ENCODE measurements at places on chromosomes 3 and 15.

DNA sequence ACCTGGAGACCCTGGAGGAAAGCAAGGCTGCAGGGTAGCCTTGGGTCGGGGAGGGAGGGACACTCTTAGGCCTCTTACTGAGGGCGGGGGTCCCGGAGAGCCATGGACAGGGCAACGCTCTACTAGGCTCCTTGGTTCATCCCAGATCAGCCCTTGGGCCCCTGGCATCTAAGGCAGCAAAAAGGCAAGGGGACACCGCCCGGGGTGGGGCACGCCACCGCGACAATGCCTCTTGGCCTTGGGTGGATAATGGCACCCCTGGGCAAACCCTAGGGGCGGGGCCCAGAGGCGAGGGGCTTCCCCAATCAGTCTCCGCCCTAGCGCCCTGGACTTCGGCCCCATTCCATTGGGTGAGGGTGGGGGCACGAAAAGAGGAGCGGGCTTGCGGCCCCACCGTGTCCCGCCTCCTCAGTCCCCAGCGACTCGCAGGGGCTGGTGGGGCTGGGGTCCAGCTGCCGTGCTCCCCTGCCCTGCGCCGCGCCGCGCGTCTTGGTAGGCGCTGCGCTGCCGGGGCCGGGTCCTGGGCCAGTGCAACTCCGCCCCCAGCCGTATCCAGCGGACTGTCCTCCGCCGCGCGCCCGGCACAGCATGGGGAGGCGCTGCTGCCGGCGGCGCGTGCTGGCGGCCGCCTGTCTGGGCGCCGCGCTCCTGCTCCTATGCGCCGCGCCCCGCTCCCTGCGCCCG is at the start of gene CHST13:
Gene CHST13, plus strand, starts transcription at position 411 of the 684 bp plus-strand sequence. Its CDS starts 178 bp downstream, at position 589.
- DNase-seq: no peak

- DNase-seq: no peak
Measured at GRCh38 chr3:73144828-73145227, 83.4 kb downstream of the EBLN2 start.

DNA sequence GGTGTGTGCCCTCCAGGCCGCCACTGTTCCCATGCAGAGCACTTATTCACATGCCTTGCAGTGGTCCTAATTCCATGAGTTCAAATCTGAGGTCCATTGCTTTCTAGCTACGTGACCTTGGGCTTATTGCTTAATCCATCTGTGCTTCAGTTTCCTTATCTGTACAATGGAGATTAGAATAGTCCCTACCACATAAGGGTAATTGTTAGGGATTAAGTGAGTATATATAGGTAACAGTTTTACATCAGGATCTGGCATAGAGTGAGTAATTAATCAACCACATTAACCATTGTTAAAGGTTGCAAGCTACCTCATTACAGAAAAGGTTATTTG is 7.6 kb downstream of the CPN2 start:
- no peak for DNase-seq

DNA sequence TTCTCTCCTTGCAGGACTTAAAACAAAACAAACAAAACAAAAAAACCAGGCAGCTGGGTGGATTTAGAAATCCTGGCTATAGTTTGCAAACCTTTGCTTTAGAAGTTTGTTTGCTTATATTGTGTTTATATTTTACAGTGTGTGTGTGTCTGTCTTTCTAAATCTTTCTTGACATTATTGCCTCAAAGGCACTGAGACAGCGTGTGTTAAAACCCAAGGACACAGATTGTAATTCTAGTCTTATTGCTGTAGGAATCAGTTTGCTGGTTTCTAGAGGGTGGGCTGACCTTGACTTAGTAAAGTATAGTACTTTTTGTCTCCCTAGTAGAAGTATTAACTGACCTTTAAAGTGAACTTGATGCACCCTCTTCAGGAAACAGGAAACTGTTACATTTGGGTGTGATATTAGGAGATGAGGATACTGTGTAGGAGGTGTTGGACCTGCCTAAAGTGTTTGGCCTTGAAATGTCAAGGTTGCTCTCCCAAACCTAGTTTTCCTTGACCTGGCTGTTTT is 71.0 kb downstream of the TCF12 start:
- no peak for DNase-seq

- no peak for DNase-seq
Measured at GRCh38 chr3:15726043-15726442, 71.7 kb downstream of the ANKRD28 start.

DNA sequence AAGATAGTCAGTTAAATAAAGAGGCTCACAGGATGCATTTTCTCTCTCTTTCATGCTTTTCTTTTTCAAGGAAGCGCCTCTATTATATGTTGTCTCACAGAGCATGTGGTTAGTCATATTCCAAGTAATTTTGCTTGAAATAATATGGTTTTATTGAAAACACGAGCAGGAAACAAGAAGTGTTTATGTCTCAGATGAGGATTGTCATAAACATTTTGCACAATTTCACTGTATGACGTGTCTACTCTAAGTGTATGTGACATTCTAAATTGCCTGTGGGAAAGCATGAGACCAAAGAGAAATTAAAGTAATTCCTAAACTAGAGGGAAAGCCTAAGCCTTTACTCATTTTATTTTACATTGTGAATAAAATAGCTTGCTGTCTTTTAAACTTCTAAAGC is 818.6 kb downstream of the EPHA3 start:
- DNase-seq: no peak

- no peak for DNase-seq
Measured at GRCh38 chr3:14488286-14489041, 51.7 kb downstream of the GRIP2 start.

DNA sequence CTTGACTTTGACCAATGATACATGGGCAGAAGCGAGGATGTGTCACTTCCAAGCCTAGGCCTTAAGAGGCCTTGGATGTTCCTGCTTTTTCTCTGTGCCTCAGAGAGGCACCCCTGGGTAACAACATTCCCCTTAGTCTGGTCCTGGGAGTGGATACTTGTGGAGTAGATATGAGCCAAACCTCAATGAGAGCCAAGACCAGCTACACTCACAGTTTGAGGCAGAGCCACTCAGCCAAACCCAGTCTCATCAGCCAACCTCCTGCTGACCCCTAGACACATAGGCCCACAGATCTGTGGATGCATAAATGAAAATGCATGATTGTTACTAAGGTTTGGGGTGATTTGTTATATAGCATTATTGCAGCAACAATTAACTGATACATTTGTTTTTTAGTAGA is 114.2 kb downstream of the ZNF621 start:
- no peak for DNase-seq

- DNase-seq: no peak
Measured at GRCh38 chr3:142647856-142648255, 51.7 kb downstream of the PLS1 start.

Measured in right lung (tissue), 10 donors.